Glutamatergic neuron (in vitro differentiated cells): ENCODE measurements at places on chromosomes 7 and 10. TPM values are rescaled to one million over a fixed set of nuclear protein-coding genes. Genes with fewer than 3 reads are reported as not detected.

GRCh38 chr10:11275651-11276050, 258.0 kb downstream of the CELF2 start:
- DNase-seq = no peak

GRCh38 chr7:97001221-97001620, 4.1 kb upstream of the DLX6 start:
- no peak for DNase-seq

- DNase-seq = peak; percentile 53
Observed at GRCh38 chr7:31633894-31634494, 53.0 kb upstream of the PPP1R17 start.

- no peak for DNase-seq
Observed at GRCh38 chr10:73937333-73938043, 26.6 kb downstream of the PLAU start.

GRCh38 chr7:41437257-41438196, 265.4 kb downstream of the INHBA start:
- DNase-seq = no peak

DNA sequence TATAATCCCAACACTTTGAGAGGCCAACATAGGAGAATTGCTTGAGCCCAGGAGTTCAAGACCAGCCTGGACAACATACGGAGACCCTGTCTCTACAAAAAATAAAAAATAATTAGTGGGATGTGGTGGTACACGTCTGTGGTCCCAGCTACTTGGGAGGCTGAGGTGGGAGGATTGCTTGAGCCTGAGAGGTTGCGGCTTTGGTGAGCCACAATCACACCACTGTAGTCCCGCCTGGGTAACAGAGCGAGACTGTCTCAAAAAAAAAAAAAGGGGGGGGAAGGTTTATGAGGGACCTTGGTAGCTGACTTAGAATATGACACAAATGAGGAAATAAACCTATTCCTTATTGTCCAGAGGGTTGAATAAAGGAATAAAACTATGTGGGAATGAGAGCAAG, 30.8 kb downstream of the SCD start:
- no peak for DNase-seq

GRCh38 chr7:27141137-27141922, 2.2 kb downstream of the HOXA5 start:
- no peak for DNase-seq

DNA sequence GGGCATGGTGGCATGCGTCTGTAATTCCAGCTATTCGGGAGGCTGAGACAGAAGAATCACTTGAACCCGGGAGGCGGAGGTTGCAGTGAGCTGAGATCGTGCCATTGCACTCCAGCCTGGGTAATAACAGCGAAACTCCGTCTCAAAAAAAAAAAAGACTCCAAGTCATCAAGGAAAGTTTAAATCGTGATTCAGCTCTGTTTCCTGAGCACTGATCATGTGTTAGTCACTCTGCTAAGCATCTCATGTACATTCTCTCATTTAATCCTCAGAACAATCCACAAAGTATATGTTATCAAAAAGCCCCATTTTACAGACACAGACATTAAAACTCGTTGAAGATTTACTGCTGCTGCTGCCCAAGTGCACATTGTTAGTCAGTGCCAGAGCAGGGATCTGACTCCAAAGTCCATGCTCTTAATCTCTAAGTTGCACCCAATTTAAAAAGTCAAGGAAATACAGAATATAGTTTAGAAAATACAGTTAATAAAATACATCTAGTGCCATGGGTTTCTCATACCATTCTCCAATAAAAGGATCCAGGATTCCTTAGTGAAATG, 6.2 kb downstream of the PIK3AP1 start:
- no peak for DNase-seq

GRCh38 chr10:4241724-4242345, 456.8 kb upstream of the KLF6 start:
- no peak for DNase-seq

- no peak for DNase-seq
Observed at GRCh38 chr7:88835147-88835728, 39.7 kb upstream of the TEX47 start.

- DNase-seq = no peak
Observed at GRCh38 chr7:124724507-124725192, 40.9 kb downstream of the GPR37 start.

DNA sequence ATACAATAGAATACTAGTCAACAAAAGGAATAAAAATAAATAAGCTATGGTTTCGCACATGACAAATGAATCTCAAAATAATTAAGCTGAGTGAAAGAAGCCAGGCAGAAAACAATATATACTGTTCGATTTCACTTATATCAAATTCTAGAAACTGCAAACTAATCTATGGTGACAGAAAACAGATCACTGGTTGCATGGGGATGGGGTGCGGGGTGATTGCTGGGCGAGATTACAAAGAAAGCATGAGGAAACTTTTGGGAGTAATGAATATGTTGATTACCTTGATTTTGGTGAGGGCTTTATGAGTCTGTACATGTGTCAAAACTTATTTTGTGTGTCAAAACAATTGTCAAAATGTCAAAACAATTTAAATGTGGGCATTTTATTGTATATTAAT, 135.6 kb downstream of the GPR85 start:
- no peak for DNase-seq

GRCh38 chr7:95931460-95932232, 159.3 kb downstream of the DYNC1I1 start:
- no peak for DNase-seq

DNA sequence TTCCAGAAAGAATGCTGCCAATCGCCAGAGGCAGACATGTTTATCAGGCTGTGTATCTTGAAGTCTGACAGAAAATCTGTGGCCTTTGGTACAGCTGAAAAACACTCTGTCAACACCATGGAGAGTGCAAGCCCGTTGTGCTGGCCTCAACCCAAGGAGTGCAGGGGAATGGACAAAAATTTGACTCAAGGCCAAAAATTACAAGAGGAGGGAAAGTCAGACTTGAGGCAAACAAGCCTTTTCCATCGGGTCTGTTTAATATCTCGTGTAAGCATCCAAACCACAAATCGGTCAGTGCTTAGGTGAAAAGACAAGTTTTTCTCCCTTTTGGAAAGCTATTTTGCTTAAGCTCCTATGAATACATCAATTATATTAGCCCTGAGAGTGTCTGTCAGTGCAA, 305.3 kb upstream of the NFE2L3 start:
- no peak for DNase-seq

GRCh38 chr7:2384354-2385243, 18.8 kb upstream of the CHST12 start:
- no peak for DNase-seq

DNA sequence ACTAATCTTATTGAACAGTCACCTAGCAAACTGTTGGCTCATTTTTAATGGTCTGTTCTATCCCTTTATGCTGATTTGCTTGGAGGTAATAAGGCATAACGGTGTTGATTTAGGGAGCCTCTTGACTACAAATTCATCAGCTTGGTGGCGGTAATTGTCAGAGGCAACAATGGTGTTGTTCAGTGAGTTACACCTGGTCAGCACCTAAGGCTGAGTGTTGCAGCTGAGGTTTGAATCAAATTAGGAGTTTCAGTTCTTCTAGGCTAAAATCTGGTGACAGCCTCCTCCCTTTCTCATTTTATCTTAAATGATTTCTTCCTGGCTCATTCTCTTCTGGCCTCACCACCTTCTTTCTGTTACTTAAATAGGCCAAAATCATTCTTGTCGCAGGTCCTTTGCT, 42.3 kb upstream of the SP8 start:
- DNase-seq = no peak

DNA sequence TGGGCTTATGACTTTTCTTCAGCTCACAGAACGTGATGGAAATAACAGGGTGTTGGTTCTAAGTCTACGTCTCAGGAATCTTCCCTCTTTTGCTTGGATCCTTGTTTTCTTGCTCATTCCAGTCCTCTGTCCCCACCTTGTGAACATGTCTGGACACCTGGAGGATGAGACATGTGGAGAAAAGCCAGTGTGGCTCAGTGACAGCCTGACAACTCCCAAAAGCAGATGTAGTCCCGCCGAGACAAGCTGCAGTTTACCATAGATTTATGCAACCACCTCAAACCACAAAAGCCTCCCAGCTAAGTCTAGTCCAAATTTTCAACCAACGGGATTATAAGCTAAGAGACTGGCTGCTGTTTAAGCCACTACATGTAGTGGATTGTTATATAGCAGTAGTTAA, 476.1 kb downstream of the SH2D4B start:
- no peak for DNase-seq

DNA sequence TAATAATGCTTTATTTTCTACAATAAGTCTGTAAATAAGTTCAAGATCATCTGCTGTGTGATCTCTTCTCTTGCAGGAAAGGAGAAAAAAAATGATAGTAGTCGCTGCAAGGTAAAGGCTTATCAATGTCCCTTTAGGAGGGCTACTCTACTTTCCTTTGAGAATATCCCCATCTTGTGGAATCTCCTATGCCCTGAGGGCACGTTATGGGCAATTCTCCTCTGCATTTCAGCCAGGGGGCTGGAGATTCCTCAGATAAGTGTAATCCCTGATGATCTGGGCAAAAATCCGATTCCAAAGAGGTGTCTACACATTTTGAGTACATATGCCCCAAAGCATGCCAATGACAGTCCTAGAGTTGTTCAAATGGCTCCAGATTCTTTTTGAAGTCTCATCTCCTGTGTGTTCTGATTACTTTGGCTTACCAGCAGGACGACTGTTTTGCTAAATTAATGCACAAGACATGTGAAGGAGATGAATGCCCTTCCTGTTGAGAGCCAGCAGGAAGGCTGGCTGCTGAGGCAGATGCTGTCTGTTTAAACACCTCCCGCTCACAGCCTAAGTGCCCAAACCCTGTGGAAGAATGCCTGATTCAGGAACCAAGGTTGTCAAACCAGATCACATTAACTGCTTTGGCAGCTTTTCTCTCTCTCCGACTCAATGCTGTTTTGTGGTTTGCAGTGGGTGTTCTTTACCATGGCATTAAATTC, 171.2 kb upstream of the COL1A2 start:
- peak; percentile 14 for DNase-seq

The ANKRD30A gene
- not detected for total RNA-seq

The CYP3A5 gene
- not detected for total RNA-seq

The NEUROG3 gene
- not detected for total RNA-seq

The ACSL5 gene
- total RNA-seq = not detected

The PIK3AP1 gene
- total RNA-seq = 0.49 TPM

The SLC29A4 gene
- total RNA-seq = 30.5 TPM

The ANXA8 gene
- total RNA-seq = not detected

The POU6F2 gene
- total RNA-seq = 34.7 TPM

The VPS37D gene
- total RNA-seq = 17.2 TPM

The CCM2 gene
- 92.6 TPM for total RNA-seq

The RTKN2 gene
- total RNA-seq = 3.2 TPM

The RSPH10B gene
- total RNA-seq = not detected

The PLCE1 gene
- total RNA-seq = 0.25 TPM

The SLC13A4 gene
- total RNA-seq = not detected
